ENCODE measurements at places on chromosomes 3 and 15. TPM values are rescaled to one million over a fixed set of nuclear protein-coding genes. Genes with fewer than 3 reads are reported as not detected.

DNA sequence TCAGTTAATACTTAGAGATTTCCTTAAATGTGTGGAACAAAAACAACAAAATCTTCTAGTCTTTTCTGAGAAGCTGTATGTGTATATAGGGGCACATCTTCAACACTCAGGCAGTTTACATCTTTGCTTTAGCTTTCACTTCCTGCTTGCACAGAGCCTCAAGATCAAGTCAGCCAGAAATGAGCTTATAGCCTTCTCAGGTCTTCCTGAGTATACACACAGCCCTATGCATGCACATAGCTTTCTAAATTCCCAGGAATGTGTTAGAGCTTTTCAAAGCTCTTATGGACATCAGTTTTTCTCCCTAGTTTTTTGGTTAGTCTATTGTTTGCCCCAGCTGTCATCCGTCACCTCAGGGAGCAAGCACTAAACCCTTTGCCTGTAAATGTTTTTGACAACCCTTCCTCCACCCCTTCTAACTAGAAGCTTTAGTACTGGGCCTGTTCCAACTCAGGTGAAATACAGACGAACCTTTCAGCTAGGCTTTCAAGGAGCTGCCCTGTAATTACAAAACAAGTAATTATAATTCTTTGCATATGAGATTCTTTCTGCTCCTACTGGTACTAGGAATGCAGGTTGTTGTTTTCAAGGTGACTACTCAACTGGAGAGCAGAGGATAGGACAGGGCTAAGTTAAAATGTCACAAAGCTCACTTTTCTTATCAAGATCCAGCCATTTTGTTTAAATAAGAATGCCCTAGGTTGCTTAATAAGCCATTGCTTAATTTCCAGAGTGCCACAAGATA lies 22.6 kb upstream of the MTMR10 start:
- no peak overlapping the region for H3K4me3 ChIP-seq
- peaks cover 3% of the 10 kb centered on the region for H3K36me3 ChIP-seq
- no peak for DNase-seq
- H3K4me1 ChIP-seq: peaks cover 10% of the 10 kb centered on the region

The CD200R1 gene
- total RNA-seq: not detected

DNA sequence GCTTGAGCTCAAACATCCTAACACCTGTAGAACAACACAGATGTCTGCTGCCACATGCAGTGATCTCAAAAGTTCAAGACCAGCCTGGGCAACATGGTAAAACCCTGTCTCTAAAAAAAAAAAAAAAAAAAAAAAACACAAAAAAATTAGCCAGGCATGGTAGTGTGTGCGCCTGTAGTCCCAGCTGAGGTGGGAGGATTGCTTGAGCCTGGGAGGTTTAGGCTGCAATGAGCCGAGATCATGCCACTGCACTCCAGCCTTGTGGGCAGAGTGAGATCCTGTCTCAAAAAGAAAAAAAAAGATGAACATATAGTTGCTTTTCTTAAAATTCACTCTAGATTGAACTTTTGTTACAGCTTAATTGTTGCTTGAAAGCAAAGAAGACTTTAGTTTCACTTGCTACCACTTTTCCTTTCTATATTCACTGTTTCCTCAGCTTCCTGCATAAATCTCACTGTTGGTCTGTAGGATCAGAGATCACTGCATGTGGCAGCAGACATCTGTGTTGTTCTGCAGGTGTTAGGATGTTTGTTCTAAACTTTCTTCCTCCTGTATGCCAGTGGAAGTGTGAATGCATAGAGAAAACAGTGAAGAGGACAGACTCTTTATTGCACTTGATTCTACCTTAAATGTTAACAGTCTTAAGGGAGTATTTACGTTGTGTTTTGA lies 12.6 kb downstream of the RAB11A start:
- H3K4me3 ChIP-seq: no peak overlapping the region
- H3K4me1 ChIP-seq: peaks cover 6% of the 10 kb centered on the region
- peaks cover 32% of the 10 kb centered on the region for H3K36me3 ChIP-seq

The VIPR1 gene
- 5.8 TPM for total RNA-seq

The PLA2G4D gene
- total RNA-seq: not detected

DNA sequence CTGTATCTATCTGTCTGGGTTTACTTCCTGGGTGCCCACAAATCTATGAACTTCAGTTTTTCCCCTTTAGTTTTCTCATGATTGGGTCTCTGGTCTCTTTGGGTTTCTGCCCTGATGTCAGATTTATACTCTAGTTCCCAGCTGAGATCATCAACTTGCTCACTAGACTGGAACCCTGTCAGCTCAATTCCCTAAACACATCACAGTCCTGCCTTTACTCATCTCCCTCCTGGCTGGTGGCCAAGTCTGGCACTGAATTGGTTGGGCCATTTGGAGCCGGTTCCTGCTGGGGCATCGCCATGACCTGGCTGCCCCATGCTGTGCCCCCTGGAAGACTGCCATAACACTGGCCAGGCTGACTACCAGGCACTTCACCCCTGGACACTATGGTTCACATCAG lies 345.3 kb downstream of the CHST2 start:
- no peak overlapping the region for H3K4me3 ChIP-seq
- DNase-seq: no peak
- peaks cover 4% of the 10 kb centered on the region for H3K4me1 ChIP-seq

DNA sequence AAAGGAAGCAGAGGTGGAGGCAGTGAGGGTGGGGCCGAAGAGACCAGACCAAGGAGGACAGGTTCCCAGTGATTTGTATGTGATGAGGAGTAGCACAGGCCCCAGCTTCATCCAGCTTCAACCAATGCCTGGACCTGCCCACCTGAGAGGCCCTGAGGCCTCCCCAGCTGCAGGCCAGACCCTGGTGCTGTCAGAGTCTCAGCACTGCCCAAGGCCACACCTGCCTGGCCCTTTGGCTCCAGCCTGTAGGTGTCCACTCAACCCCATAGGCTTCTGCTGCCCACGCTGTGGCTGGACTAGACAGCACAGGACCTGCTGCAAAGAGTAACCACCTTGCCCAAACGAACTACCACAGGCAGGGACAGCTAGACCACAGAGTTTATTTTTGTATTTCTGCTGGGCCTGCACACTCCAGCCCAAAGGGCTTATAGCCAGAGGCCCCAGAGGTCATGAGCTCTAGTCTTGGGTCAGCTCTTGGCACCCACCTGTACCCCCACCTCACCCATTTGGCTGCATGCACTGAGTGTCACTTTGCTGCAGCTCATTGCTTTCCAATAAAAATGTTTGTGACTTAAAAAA lies 81.9 kb upstream of the CDV3 start:
- H3K36me3 ChIP-seq: peaks cover 2% of the 10 kb centered on the region
- H3K27me3 ChIP-seq: no peaks in the 10 kb centered on the region
- no peak overlapping the region for H3K4me3 ChIP-seq
- H3K4me1 ChIP-seq: peaks cover 9% of the 10 kb centered on the region
- no peak for DNase-seq
- no peak overlapping the region for H3K27ac ChIP-seq

The PTPRG gene
- total RNA-seq: 44.3 TPM
